ENCODE measurements at places on chromosomes 7 and 10.

DNA sequence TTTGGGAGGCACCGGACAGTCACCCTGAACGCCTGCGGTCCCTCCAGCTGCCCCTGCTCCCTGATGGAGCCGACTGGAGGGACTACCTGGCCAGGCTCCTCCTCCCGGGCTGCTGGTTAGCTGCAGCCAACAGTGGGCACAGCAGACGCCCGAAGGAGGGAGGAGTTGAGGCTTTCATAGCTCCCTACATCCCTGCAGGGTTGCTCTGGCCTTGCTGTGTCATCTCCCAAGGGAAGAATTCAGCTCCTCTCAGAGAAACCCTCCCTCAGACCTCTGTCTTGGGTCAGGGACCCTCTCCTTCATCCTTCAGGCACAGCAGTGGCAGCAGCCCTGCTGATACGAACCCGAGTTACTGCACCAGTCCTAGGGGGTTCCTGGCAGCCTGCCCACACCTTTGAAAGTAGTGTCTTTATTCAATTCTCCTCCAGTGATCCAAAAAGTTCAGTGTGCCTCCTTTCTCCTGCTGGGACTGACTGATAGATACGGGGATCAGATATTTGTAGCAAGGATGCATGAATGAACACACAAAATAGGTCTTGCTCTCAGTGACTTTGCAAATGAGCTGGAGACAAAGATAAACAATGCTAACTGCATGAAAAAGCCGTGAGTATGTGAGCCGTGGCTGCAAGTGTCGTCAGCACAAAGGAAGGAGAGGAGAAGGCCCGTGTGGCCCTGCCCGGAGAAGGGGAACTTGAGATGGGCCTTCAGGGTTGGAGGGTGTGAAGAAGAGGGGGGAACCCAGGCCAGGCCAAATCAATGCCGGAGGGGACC lies 136.6 kb downstream of the PRKAG2 start:
- DNase-seq = no peak

DNA sequence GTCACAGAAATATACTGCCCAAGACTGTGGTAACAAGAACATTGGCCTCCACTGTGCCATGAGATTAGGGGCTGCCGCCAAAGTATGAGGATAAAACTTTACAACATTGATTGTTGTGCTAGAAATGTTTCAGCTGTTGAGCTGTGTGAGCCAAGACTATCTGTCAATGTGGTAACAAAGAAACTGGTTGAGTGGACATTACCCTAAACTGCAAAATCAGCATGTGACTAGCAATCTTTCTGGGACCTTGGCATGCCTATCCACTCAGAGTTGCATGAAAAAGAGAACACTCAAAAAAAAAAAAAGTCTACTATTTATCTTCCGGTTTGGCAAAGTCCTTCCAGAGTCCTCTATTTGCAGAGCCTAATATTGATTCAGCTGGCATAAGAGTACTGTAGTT lies 605.6 kb upstream of the CNTNAP2 start:
- DNase-seq = no peak

DNA sequence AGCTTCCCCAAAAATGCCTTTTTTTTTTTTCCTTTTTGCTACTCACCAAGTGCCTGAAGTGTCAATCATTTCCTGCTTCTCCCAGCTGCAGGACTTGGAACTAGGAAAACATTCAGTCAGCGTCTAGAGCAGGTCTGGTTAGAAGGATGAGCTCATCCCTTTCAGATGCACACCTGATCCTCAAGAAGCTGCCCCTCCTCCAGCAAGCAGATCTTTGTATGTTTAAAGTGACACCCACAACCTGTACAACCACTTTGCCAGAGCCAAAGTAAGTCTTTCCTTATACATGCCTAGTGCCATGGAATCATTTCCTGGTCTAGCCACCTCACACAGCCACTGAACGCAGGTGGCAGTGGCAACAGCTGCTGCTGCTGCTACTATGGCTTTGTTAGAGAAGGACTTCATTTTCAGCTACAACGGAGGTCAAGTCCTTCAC lies 10.4 kb upstream of the USP54 start:
- no peak for DNase-seq

DNA sequence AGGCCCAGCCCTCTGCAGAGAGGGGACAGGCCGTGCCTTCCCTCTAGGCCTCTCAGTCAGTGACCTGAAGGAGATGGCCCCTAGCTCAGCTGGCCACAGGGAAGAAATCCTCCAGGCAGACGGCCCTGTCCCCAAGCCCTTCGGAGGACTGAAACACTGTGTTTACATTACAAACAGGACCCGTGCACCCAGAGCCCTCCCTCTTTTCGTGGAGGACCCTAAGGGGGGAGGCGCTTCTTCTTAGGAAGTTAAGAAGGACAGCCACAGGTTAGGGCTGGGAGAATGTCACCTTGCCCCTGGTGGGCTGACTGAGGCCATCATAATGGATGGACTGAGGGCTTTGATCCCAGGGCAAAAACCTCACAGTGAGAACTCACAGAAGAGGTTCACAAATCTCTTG lies 154.9 kb downstream of the SLIT1 start:
- no peak for DNase-seq

Measured in NAMALWA (cell line).